Activated naive CD8-positive, alpha-beta T cell treated with anti-CD3 and anti-CD28 coated beads, Interleukin-2, amount 50 U/mL, for 16 hours (primary cell): ENCODE measurements at places on chromosomes 5 and 9.

DNA sequence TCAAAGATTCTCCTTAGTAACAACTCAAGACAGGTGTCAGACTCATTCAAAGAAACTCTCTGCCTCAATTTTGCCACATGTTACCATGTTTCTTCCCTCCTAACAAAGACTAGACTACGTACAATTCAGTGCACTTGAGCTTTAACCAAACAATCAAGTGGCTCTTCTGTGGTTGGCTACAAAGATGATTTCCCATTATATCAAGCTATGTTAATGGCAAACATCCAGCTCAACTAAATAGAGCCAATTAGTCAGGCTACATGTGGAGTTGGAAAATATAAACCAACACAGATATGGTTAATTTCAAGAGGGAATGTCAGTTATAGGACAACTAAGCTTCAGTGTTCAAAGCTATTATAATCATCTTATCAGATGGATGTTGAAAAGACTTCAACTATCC lies 29.2 kb upstream of the ADRA1B start:
- no peak for DNase-seq

DNA sequence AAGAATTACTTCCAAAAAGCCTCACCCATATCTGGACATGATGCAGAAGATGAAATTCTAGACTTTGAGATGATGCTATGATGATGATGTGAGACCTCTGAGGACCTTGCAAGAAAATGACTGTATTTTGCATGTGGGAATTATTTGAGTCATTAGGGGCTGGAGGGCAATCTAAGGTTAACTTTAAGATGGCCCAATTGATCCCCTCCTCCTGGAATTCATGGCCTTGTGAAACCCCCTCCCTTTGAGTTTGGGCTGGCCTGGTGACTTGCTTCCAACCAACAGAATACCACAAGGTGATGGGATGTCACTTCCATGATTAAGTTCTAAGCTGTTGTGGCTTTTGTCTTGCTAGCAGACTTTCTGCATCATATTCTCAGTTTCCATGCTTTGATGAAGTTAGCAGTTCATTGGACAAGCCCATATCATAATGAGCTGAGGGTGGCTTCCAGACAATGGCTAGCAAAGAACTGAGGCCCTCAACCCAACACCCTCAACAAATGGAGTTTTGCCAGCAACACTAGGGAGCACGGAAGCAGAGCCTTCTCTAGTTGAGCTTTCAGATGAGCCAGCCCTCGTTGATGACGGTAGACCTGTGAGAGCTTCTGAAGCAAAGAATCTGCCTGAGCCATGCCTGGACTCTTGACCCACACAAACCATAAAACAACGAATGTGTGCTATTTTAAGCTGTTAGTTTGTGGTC lies 7.4 kb upstream of the AMACR start:
- DNase-seq: no peak

DNA sequence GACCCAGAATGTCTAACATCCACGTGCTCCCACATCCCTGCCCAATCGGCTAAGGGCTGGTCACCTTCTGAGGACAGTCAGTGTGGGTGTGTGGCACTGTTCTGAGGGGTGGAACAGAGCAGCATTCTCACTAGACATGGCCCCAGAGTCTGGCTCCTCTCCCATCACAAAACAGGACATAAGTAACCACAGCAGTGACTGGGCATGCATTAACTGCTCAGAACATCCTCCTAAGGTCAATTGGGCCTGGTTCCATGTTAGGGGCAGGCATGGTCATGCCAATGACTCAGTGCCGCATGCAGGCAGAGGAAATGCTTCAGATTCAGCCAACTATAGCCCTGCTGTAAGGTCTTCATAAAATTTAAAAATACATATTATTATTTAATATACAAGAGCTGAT lies 12.9 kb downstream of the MACROH2A1 start:
- DNase-seq: no peak

GRCh38 chr5:103013933-103014552 lies 105.9 kb downstream of the GIN1 start:
- no peak for DNase-seq

DNA sequence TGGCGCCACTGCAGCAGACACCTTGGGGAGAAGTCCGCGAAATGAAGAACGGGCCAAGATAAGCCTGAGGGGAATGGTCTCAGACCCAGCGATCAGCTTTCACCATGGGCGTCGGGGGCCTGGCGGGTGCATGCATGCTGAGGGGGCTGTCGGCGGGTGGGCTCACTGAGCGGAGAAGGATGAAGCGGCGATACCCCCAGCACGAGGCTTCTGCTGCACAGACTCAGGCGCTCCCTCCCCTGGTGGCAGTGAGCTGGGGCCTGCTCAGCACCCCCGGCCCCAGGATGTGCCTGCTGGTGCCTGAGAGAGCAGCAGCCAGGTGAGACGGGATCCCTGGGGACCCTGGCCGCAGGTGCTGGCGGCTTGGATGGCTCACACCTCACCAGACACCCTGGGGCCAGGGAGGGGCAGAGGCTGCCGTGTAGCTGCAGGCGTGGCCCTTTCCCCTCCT lies 31.2 kb downstream of the CEP72 start:
- DNase-seq: no peak

DNA sequence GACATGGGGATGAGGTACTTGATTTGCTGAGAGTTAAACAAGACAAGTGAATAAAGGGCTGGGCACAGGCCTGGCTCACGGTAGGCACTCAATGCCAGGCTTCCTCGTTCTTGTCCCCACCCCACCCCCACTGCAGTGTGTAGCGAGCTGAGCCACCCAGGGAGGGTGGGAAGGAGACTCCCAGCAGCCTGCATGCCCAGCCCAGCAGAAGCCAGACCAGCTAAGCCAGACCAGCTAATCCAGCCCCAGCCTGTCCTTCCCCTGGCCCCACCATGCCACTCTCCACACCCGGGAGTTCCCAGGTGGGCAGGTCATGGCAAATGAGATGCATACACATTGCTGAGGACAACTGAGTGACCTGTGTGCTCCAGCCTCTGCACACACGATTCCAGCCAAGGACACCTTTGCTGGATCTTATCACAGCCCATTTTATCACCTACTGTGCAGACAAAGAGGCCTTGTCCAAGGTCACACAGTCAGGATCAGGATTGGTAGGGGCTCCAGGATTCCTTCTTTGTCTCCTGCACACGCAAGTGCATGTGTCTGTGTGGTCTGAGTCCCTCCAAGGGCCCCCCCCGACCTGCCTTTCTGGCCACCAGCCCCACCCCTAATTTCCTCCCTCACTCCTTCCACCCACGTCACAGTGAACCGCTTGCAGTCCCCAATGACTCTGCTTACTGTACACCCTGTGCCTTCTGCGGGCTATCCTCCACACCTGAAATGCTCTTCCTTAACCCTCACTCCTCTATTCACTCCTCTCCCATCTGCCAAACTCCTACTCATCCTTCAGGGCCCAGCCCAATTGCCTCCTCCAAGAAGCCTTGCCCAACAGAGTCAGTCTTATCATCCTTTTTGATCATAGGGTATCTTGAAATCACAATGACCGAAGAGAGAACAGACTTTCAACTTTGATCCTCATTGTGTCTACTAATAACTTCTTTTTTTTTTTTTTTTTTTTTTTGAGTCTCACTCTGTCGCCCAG lies 26.6 kb downstream of the DUSP1 start:
- no peak for DNase-seq

- DNase-seq: no peak
These were observed 343.7 kb downstream of the EBF1 start for GRCh38 chr5:158755986-158756385.

DNA sequence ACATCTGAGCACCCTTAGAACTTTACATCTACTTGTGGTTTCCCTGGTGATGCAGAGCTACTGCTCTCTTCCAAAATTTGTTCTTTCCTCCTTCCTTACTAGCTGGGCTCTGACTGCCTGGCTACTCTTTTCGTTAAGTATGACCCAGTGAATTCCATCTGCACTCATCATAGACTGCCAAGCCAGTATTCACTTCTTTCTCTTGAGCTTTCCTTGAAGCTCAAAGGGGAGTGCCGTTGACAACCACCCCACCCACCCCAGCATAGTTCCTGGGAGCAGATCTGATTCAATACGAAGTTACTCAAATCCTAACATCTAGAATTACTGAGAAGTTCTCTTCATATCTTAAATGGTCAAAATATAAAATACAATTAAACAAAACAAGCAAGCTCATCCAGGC lies 190.5 kb downstream of the ADAMTS12 start:
- no peak for DNase-seq

GRCh38 chr9:79641070-79641469 lies 69.3 kb downstream of the TLE4 start:
- DNase-seq: no peak

GRCh38 chr9:68749579-68750159 lies 44.6 kb downstream of the PIP5K1B start:
- no peak for DNase-seq

GRCh38 chr9:38027714-38028113 lies 41.3 kb downstream of the SHB start:
- no peak for DNase-seq

- DNase-seq: no peak
These were observed 40.2 kb downstream of the SH3RF2 start for GRCh38 chr5:145976431-145977155.

GRCh38 chr5:8842971-8843551 lies 702.8 kb downstream of the SEMA5A start:
- no peak for DNase-seq

DNA sequence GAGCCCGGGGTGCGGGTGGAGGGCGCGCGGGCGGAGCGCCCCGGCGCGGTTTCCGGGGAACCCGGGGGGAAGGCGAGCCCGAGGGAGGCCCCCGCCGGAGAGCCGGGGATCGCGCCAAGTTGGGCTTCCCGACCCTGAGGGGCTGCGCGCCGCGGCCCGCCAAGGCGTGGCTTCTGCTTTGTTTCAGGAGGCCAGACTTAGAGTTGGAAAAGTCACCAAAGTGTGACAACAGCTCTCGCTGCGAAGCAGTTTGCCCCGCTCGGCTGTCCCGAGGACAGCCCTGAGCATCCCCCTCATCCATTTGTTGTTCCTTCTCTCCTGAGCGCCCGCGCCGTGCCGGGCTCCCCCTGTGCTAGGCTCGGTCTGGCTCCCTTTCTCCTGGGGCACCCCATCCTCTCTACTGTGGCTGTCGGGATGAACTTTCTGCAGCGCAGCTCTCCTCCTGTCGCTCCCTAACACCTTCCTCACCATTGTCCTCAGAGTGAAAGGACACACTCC lies 410 bp downstream of the GLIPR2 start:
- DNase-seq: no peak

DNA sequence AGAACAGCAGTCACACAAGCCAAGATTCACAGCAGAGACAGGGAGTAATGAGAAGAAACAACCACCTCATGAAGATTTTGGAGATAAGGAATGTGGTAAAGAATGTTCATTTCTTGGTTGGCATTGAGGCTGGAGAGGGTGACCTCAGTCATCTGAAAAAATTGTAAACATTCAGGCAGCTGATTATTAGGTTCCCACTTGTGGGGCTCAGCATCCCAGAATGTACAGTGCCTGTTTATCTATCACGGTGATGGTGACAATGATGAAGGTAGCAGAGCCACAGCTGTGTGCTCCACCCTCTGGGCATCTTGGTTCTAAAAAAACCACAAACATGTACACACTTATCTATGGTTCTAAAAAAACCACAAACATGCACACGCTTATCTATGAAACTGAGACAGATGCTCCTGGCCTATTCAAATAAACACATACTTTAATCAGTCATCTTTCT lies 143.9 kb upstream of the MOCS2 start:
- DNase-seq: no peak

- no peak for DNase-seq
These were observed 828 bp downstream of the TYRP1 start for GRCh38 chr9:12694013-12694412.

DNA sequence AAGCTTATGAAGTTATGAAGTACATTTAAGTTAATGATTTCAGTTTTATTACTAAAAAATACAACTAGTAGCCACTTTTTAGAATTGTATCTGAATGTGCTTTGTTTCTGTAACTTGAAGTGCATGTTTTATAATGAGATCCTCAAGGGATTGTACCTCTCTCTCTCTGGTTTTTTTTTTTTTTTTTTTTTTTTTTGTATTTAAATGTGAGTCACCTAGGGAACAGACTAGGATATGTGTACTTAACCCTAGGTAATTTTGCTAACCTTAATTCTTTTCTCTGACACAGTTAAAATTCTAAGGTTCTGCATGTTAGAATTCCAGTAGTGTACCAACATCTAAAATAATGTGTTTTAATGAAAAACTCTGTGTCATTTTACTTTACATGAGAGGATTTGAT lies 59.5 kb downstream of the CDC42SE2 start:
- DNase-seq: no peak

DNA sequence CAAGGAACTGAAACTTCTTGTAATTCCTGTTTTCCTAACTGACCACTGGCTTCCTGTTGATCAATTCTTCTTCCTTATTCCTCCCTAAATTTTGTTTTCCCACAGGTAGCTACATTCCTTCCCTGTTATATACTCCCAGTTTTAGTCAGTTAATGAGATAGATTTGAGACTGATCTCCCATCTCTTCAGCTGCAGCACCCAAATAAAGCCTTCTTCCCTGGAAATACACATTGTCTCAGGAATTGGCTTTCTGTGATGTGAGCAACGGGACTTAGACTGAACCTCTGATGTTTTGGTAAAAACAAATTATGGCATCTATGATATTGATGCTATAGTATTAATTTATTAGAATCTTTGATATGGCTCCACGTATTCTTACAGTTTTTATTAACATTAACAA lies 617.3 kb upstream of the ST8SIA4 start:
- no peak for DNase-seq

- DNase-seq: no peak
These were observed 384.2 kb downstream of the DTWD2 start for GRCh38 chr5:118604106-118604505.

DNA sequence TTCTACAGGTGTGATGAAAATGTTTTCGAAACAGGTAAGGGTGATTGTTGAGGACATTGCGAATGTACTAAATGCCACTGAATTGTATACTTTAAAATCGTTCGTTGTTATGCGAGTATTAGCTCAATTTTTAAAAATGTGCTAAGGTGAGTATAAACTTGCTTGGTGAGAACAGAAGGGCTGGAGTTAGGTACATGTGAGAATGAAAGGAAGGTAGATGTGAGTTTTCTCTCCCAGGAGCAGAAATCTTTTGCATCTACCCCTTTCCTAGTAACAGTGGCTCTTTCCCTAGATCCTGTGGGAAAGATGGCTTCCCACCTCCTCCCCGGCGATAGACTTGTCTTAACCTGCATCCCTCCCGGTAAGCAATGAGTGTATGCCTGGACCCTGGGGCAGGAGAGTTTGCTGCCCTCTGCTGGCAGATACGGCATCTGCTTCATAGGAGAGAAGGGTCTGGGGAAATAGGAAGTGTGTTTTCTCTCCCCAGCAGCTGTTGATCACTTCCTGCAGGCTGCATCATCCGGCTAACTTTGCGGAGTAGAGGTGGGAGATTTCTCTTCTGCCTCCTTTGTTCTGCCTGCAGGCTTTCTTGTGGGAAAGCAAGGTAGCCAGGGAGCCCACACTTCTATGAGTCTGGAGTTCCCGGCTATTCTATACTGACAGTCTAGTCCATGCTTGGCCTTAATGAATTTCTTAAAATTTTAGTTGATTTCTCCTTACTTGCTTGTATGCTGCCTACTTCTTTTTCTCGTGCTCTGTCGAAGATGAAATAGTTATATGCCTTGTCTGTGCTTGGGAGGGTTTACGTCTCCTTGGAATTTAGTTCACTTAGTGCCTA lies 373.3 kb upstream of the SEMA6A start:
- DNase-seq: peak; percentile 8
